ENCODE measurements at places on chromosomes 16 and 17.

- DNase-seq: no peak
Observed at GRCh38 chr17:13888056-13888609, 181.2 kb upstream of the COX10 start.

DNA sequence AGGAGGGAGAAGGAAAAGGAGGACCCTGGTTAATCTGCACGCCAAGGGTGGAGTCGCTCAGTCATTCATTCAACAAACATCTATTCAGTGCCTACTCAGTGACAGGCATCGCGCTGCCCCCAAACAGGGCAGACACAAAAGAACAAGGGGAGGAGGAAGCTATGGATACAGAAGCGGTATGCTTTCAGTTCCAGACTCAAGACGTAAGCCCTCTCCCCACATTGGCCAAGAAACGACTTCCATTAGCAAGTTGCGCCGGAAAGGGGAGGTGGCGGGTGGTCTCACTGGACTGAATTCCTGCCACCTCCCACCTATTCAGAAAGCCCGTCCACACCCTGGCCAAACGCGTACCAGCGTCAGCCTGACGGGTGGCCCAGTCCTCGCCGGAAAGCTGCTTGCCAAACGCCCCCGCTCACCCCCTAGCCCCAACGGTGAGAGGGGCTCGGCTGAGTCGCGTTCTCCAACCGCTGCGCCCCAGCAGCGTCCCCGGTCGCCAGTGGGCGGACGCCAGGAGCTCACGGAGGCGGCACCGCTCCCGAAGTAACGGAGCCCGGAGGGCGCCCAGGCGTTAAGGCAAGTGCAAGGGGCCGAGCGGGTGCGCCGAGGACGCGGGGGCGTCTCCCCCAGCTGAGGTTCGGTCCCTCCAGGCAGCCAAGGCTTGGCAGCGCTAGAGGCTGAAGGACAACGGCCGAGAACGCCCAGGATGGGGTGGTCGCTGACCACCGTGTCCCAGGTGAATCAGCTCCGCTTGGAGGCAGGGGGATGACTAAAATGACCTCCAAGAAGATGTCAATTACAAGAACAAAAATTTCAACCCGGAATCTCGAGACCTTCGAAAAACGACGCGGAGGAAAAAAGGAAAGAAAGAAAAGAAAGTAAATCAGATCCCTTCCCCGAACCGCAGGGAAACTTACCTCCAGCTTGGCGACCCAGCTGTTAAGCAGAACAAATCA lies 470.7 kb downstream of the SOX9 start:
- no peak for DNase-seq

GRCh38 chr16:58628845-58629732 lies 537 bp downstream of the CNOT1 start:
- no peak for DNase-seq

DNA sequence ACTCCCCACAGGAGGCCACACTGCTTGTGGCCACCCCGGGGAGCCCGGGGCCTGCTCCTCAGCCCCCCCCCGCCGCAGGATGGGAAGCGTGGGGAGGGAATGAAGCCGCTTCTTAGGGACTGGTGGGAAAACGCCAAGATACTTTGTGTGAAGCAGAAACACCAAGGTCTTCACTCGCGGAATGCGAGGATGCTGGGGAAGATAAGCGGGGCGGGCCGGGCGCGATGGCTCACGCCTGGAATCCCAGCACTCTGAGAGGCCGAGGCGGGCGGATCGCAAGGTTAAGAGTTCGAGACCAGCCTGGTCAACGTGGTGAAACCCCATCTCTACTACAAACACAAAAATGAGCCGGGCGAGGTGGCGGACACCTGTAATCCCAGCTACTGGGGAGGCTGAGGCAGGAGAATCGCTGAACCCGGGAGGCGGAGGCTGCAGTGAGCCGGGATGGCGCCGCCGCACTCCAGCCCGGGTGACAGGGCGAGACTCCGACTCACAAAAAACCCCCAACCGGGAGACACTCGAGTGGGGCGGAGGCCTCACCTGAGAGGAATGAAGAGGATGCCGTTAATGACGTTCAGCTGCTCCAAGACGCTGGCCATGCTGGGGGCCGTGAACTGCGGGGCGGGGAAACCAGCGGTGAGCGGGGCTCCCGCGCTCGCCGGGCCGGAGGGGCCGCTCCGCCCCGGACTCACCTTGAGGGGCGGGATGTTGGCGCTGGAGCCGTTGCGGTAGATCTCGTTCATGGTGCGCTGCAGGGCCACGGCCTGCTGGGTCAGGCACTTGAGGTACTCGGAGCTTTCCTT lies 20.3 kb downstream of the CLUH start:
- DNase-seq: no peak

DNA sequence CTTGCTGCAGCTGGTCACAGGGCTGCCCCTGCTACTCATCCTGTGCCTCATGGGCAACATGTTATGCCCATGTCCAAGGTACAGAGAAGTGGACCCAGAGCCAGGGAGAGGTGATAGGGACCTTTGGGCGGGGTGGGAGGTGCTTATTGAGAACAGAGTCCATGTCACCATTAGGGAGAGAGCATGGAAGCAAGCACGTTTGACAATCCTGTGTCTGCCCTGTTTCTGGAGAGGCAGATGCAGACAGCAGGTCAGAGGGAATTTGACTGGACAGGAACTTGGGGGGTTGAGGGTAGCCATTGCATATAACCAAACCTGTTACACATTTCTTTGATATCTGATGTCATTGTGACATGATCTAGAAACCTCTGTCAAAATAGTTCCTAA lies 14.3 kb upstream of the ARL4D start:
- no peak for DNase-seq

DNA sequence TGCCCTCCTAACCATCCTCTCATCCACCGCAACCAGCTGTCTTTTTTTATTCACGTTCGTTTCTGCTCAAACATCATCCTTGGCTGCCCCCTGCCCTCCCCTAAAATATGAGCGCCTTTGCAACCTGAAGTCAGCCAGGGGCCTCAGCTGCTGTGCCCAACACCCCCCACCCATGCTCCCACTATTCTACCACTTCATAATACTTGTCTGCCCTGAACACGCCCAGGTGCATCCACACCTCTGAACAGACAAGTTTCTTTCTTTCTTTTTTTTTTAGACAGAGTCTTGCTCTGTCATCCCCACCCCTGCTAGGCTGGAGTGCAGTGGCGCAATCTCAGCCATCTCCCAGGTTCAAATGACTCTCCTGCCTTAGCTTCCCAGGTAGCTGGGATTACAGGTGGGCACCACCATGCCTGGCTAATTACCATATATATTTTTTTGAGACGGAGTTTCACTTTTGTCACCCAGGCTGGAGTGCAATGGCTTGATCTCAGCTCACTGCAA lies 26.9 kb downstream of the CEP295NL start:
- DNase-seq: no peak

DNA sequence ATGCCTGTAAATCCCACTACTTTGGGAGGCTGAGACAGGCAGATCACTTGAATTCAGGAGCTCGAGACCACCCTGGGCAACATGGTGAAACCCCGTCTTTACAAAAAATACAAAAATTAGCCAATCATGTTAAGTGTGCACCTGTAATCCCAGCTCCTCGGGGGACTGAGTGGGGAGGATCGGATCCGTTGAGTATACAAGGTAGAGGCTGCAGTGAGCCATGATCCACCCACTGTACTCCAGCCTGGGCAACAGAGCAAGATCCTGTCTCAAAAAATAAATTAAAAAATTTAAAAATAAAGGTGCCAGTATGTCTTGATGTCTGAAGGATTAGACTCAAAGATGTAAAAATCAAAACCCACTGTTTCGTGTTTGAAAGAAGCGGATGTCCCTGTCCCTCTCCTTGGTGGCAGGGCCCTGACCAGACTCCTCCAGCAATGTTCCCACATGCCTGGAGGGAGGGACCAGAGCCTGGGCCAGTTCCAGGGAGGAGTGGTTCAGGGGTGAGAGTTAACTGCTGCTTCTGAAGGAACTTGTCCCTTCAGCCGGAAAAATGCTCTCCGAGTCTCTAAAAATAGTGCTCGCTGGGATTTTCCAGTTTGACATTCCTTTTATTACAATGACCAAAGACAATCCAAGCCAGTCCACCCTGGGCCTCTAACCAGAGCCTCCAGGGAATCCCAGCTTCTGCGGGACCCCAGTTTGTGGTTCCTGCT lies 9.4 kb upstream of the CMTM4 start:
- no peak for DNase-seq

DNA sequence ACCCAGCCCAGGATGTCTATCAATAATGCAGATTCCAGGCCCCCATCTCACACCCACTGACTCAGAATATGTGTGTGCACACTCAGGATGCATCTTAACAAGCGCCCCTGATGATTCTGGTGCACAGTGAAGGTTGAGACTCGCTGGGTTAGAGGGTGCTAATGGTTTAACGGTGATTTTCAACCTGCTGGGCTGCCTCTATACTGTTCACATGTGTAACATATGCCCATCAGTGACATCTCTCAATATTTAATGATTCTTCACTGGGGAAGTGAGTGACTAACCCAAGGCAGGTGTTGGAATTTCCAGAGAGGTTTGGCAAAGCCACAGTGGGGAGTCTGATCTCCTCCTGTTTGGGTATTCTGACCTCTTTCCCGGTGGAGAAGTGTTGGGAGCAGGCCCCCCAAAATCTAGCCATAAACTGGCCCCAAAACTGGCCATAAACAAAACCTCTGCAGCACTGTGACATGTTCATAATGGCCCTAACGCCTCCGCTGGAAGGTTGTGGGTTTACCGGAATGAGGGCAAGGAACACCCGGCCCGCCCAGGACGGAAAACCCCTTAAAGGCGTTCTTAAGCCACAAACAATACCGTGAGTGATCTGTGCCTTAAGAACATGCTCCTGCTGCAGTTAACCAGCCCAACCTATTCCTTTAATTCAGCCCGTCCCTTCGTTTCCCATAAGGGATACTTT lies 4.1 kb upstream of the DOC2B start:
- DNase-seq: no peak

DNA sequence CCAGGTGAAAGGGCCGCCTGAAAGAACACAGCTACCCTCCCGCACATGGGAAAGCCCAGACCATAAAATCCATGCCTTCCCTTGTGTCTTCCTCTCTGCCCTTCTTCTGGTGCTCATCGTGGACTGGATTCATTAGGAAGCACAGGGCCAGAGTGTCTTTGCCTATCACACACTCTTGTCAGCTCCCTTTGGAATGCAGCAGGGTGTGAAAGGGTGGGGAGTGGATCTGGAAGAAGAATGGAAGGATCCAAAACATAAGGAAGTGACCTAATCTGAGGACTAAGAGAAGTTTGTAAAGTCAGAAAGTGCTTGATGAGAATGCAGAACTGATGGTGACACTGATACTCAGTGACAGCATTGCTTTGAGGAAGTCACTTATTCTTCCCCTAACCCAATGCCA lies 1147.3 kb upstream of the GOT2 start:
- no peak for DNase-seq

GRCh38 chr16:84380405-84380804 lies 12.1 kb downstream of the ATP2C2 start:
- DNase-seq: no peak

DNA sequence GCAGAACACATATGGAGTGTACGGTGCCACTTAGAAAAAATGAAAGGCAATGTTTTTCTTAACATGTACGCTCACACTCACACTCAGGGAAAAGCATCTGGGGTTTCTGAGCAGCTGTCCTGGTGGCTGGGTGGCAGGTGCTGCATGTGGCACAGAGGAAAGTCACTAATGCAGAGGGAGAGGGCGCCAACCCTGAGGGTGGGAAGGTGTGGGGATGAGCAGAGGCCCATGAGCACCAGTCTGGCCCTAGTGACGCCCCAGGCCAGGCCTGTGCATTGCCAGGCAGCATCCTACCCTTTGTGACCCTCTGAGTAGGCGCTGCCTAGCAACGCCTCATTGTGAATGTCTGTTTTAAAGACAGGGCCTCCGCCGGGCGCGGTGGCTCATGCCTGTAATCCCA lies 19.1 kb upstream of the LCMT1 start:
- DNase-seq: no peak

DNA sequence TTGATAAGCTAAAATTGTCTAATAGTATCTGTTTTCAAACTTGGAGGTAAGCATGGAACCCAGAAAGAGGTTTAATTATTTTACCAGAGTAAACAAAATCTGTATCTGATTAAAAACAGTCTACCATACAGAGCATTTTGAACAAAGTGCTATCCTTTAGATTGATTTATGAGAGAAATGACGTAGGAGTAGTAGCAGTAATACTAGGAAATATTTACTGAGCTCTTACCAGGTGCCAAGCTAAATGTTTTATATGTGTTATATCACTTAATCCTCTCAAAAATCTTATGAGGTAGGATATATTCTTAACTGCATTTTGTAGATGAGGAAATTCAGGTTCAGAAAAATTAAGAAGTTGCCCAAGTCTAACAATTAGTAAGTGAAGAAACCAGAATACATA lies 186.4 kb upstream of the NOG start:
- DNase-seq: no peak

DNA sequence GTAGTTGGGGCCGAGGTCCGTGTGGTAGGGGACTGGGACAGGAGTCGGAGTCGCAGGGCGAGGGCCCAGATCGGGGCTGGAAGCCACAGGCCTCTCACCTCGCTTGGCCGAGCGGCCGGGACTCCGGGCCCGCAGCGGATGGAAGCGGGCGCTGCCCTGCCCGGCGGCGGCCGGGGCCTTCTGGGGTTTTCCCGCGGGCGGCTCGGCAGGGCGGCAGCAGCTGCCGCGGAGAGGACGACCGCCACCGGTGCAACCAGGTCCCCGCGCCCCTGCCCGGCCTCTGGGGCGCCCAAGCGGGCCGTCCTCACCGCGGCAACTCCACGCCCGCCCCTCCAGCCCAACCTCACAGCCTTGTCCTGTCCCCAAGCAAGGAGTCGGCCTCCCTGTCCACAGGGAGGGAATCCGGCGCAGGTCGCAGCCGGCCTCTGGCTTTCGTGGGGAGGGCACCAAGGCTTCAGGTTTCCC lies 15.6 kb upstream of the UTP6 start:
- DNase-seq: no peak

DNA sequence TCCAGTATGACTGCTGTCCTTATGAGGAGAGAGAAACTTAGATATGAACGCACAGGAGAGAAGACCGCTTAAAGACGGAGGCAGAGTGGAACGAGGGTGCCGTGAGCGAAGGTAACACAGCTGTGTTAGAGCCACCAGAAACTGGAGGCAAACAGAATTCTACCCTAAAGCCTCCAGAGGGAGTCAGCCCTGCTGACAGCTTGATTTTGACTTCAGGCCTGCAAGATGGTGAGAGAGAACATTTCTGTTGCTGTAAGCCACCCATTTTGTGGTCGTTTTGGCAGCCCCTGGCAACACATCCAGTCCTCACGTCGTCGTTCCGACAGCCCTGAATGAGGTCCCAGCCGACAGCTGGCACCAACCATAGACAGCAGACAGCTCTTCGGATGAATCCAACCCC lies 2.8 kb upstream of the SPATA2L start:
- no peak for DNase-seq

DNA sequence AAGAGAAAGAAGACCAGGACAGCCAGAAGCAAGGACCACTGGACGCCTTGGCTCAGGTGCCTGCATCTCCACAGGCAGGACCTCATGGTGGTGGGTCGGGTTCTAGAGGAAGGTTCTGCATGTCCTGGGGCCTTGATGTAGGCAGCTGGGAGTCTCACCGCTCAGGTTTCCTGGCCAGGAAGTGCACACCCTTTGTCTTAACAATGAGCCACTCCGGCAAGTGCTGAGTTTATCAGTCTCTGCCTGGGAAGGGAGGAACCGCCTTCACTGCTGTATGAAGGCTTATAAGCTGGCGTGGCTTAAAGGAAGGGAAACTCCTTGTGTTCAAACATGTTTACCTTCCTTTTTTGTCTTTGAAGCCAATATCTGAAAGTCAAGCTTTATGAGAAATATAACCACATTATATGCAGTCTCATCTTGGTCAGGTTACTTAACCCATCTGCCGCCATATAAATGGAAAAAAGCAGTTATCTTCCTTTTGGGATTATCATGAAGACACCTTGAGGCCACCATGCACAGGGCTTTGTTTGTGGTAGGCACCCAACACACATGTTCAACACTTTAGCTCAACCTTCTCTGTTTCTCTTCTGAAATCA lies at the start of gene ST6GALNAC1:
Gene ST6GALNAC1, minus strand, starts transcription at position 205 of the 596 bp plus-strand sequence. Its CDS starts 119 bp downstream, at position 86.
- DNase-seq: no peak
